ENCODE measurements at places on chromosomes 16 and 17. TPM values are rescaled to one million over a fixed set of nuclear protein-coding genes. Genes with fewer than 3 reads are reported as not detected.
A peak's percentile ranks its signal among the peaks of the same experiment; 100 is the strongest.

GRCh38 chr17:77618173-77618572 is 340.3 kb upstream of the TNRC6C start:
- DNase-seq, result no peak

- peak; percentile 48 for DNase-seq
Observed at GRCh38 chr17:34703533-34703932, 124.2 kb downstream of the TMEM132E start.

The RGS9 gene
- 14.9 TPM for polyA plus RNA-seq

DNA sequence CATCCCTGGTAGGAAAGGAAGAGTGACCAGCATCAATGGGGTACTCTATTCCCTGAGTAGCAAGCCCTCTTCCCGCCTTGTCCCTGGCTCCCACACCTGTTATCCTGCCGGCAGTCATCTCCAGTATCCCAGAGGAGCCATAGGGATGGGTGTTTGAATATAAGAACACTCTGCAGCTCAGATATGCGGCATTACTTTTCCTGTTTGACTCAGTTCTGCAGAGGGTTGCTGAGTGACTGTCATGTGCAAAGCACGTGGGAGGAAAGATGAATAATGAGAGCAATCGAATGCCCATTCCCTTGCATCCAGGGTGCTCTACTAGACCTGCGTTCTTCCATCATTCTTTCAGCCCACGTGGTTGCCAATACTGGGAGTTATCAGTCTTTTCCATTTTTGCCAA is 115.1 kb downstream of the PRKCB start:
- no peak for DNase-seq

The KRTAP2-3 gene
- not detected for polyA plus RNA-seq

The GRIN2A gene
- polyA plus RNA-seq, result 5.7 TPM

DNA sequence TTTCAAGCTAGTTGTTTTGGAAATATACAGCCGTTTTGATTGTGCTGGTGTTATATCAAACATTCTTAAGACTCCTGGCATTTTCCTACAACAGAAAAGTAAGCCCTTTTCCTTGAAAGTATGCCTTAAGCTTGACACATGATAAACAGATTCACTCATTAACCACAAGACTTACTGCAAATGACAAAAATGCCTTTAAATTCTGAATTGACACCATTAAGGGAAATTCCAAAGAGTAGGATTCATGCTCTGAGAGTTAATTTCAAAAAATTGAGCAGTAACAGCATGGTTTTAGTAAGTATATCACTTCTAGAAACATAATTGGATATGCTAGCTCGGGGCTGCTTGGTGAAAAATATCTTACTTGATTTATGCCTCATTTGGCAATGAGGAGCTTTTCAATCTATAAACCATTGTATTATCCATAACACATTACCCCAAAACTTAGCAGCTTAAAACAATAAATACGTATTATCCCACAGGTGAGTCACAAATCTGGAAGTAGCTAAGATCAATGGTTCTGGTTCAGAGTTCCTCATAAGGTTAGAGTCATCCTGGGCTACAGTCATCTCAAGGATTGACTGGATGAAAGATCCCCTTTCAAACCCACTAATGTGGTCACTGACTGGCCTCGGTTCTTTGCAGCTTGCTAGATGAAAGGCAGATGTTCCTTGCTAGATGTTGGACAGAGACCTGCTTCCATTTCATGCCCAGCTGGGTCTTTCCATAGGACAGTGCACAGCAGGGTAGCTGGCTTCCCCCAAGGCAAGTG is 8.2 kb upstream of the PHAF1 start:
- no peak for DNase-seq

DNA sequence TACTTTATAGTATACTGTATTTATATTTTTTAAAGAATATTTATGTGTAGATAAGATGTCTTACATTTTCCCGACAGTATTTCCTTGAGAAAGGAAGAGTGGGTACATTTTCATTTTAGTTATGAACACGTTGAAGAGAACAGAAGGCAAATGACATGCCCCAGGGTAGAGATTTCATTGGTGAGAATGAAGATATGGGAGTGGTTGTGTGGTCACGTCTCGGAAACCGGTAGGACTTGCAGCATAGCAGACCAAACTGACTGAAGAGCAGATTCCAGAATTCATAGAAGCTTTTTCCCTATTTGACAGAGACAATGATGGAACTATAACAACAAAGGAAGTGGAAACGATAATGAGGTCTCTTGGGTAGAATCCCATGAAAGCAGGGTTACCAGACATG is 71.7 kb downstream of the KCNJ2 start:
- DNase-seq, result no peak

DNA sequence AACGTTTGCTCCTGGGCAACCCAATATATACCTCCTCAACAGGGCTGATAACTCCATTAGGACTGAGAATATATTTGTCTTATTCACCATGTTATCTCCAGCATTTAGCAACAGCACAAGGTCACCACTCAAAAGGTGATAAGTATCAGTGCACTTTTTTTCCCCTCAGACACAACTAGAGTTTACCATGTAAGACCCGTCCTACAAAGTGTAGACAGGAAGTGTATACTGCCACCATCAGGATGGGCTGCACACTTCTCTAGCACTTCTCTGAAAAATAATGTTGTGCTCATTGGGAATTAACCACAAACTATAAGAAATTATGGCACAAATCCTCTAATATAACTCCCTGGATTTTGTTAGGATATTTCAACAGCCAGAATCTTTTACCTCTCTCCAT is 5.7 kb upstream of the VAT1L start:
- no peak for DNase-seq

DNA sequence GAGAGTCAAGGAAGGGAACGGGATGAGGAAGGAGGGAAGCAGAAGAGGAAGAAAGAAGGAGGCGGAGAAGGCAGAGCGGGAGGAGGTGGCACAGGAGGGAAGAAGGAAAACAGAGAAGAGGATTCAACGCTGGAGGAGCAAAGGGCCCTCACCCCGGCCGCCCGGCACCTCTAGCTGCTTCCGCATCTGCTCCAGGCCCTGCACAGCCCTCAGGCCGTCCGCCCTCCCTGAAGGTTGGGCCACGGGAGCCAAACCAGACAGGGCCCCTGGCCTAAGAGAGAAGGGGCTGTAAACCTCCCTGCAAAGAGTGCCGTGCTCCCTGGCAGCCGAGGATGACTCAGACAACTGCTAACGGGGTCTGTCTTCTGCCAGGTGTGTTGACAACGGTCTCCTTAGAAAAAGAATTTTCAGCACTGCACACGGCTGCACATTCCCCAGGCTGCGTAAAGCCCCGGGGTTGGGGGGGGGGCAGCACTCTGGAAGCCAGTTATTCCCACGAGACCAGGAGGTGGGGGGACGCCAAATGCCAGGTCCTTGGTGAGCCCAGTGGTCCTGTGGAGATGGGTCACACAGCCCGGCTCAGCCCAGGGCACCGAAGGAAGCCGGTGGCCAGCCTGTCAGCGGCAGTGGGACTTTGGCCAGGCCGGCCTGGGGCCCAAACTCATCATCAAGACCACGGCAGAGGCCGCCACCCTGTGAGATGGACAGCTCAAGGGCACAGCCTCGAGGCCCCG is 29.1 kb downstream of the MRM3 start:
- DNase-seq, result no peak

The HOXB4 gene
- polyA plus RNA-seq, result 3.5 TPM

The ABCA8 gene
- 2.4 TPM for polyA plus RNA-seq

- DNase-seq, result no peak
Observed at GRCh38 chr16:23561586-23561985, 4.1 kb downstream of the UBFD1 start.

The XYLT1 gene
- 7.5 TPM for polyA plus RNA-seq

DNA sequence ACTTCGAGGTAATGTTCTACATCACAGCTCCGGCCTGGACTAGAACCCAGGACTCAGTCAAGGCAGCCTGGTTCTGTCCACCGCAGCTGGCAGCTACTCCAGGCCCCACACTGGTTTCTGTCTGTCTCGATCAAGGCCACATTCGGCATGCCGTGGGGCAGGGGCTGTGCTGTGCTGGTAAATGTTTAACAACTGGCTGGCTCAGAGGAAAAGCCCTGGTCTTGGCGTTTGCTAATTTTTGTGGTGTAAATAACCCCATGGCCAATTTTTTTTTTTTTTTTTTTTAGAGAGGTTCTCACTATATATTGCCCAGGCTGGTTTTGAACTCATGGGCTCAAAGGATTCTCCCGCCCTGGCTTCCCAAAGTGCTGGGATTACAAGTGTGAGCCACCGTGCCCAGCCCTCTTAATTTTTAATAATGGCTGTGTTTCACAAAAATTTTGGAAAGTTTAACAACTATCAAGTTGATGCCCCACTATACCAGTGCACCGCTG is 328 bp upstream of the DRC7 start:
- no peak for DNase-seq

DNA sequence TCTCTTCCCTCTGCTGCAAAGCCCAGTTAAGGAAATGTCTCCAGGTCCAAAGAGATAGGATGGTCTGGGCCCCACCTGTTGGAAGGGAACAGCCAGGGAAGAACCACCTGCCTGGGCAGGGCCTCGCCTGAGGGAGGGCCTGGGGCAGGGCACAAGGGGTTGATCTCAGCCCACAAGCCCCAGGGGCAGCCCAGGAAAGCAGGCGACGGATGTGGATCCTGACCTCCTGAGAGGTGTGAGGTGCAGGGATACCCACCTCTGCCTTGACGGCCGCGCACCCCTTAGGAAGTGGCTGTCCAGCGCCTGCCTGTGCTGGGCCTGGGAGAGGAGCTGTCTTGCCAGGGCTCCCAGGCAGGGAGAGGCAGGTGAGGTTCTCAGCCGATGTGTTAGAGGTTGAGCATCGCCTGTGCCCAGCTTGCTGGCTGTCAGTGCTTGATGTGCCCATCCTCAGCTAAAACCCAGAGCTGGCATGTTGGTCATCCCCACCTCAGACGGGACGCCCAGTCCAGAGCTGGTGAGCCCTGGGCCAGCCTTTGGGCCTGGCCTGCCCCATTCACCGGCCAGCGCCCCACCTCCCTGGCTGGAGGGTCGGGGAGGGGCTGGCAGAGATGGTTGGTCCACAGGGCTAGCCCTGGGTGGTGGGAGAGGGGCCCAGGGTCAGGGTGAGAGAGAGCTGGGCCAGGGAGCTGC is 434 bp downstream of the CEMP1 start:
- DNase-seq, result no peak

- DNase-seq, result no peak
Observed at GRCh38 chr16:11632455-11632939, 35.8 kb upstream of the SNN start.

DNA sequence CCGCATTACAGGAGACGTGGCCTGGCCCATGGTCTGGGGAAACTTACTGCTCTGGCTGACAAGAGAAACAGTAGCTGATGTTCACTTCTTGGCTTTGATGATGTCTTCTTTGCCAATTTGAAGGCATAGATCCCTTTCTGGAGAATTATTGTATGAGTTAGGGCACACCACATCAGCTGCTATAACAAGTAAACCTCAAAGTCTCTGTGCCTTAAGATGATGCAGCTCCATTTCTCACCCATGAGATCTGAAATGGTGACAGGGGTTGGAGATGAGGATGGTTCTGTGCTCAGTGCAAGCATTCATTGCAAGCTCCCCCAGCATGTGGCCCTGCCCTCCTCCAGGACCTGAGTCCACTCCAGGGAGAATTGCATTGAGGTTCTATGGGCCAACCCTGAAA is 157.4 kb downstream of the IRX5 start:
- DNase-seq, result no peak

- no peak for DNase-seq
Observed at GRCh38 chr16:3804426-3805016, 76.0 kb downstream of the CREBBP start.

The TEX19 gene
- polyA plus RNA-seq, result 0.09 TPM

The PRR35 gene
- 0.59 TPM for polyA plus RNA-seq

The ABI3 gene
- 4.1 TPM for polyA plus RNA-seq

The POLR2A gene
- 116 TPM for polyA plus RNA-seq

GRCh38 chr17:32863559-32863958 is 13.4 kb downstream of the MYO1D start:
- DNase-seq, result no peak

DNA sequence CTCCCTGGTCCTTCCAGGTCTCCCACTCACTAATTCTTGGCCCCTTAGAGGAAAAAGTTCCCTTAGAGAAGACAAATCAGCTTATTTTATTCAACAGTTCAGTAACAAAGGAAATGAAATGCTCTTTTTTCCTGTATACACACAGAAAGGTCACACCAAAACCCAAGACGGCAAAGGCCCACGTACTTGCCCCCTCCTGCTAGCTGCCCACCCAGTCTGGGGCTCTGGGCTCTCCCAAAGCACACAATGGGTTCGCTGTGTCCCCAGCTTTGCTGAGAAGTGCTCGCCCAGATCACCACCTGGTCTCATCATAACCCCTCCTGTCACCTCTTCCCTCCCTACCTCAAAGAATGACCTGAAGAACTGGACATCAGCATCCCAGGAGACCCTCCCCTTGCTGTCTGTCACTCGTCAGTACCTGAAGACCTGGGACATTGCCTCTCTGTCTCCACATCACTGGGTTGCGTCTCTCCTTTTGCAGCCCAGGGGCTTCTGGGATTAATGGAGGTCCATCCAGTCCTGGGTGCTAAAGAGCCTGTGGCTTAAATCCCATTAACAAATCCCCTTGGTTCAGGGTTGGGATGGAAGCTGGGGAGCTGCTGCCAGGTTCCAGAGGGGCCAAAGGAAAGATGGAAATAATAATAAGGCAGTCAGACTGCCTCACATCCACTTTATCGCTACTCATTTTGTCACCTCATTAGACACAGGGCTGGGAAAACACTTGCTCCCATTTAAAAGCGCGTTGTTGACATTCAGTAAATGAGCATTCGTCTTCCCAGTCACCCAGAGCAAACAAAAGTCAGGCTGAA is 3.3 kb downstream of the SLC6A4 start:
- no peak for DNase-seq

DNA sequence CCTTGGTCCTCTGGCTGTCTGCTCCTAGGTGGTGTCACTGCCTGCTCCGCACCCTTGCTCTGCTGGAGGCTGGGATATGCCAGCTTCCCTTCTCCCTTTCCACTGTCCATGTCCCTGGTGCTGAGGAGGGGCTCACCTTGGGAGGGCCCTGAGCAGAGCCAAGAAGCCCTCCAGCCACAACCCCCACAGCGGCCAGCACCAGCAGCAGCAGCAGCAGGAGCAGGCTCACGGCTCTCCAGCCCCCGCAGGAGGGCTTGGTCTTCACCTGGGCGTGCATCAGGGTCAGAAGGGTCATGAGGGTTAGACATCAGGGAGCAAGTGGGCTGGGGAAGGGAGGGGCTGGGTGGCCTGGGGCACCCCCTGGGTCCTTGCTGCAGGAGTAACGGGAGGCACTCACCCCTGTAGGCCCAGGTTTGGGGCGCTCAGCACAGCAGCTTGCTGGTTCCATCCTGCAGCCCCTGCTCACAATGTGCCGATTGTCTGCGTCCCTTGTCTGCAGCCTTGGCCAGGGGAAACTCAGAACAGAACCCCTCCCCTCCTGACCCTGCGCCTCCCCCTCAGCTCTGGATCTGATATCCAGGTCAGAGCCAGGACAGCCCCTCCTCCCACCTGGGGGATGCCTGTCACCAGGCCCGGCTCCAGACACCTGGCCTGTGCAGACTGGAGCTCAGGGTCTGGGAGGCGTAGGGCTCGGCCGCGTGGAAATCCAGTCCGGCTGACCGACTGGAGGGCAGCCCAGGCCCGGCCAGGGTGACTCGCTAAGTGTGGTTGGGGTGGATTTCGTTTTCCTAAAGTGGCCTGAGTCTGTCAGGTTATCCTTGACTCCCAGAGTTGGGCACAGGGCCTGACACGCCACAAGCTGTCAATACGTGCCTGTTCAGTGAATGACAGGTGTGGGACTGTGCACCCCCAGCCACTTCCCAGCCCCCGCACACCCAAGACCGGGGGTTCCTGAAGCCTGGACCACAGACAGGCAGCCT is at the start of gene BRICD5:
Gene BRICD5 (minus strand): TSS at position 478 of the 980 bp plus-strand sequence. CDS start 30 bp downstream, at position 448.
- DNase-seq, result no peak

The SLFN12L gene
- polyA plus RNA-seq, result 0.12 TPM

The MYH1 gene
- 0.04 TPM for polyA plus RNA-seq
